Fibroblast of skin of scalp (primary cell): ENCODE measurements at places on chromosomes 4 and X.

- DNase-seq: no peak
Measured at GRCh38 chr4:659851-660250, 14.2 kb downstream of the ATP5ME start.

DNA sequence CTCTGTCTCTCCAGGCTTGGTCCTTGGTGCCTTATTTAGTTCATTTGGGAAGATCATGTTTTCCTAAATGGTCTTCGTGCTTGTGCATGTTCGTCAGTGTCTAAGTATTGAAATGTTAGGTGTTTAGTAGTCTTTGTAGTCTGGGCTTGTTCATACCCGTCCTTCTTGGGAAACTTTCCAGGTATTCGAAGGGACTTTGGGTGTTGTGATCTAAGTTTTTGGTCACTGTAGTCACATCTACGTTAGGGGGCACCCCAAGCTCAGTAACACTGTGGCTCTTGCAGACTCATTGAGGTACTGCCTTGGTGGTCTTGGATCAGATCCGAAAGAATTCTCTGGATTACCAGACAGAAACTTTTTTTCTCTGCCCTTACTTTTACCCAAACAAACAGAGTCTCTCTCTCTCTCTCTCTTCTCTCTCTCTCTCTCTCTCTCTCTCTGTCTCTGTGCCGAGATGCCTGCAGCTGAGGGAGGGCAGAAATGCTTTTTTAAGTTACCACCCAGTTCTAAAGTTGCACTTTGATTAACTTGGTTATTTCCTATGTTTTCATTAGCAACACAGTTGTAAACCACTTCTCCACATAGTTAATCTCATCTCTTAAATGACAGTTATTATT lies 67.6 kb upstream of the SLC7A3 start:
- peak; percentile 56 for DNase-seq

DNA sequence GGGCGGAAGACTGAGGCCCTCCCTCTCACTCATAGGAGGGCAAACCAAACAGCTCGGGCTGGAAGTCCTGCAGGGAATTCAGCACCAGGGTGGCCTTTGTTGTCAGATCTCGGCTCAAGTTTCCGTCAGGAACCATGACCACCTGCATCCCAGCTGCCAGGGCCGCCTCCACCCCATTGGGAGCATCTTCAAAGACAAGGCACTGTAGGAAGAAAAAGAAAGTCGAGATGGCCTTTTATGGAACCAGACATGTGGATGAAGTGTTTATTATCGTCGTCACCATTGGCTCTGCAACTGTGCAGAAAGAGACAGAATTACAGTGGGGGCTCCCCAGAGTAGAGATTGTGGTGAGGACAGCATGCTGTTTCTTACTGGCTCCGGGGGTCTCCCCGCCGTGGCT lies 97.2 kb upstream of the STS start:
- DNase-seq: no peak

GRCh38 chr4:26455571-26455970 lies 34.7 kb downstream of the CCKAR start:
- DNase-seq: no peak

- DNase-seq: no peak
Measured at GRCh38 chr4:96326846-96327245, 487.0 kb downstream of the PDHA2 start.

- DNase-seq: peak; percentile 54
Measured at GRCh38 chrX:133985164-133985966, at the start of gene GPC3. Gene GPC3, minus strand, starts transcription at chrX:133985594.

- no peak for DNase-seq
Measured at GRCh38 chr4:1208266-1208961, 36.0 kb upstream of the SPON2 start.

GRCh38 chr4:87465739-87466366 lies 43.5 kb downstream of the NUDT9 start:
- peak; percentile 48 for DNase-seq

DNA sequence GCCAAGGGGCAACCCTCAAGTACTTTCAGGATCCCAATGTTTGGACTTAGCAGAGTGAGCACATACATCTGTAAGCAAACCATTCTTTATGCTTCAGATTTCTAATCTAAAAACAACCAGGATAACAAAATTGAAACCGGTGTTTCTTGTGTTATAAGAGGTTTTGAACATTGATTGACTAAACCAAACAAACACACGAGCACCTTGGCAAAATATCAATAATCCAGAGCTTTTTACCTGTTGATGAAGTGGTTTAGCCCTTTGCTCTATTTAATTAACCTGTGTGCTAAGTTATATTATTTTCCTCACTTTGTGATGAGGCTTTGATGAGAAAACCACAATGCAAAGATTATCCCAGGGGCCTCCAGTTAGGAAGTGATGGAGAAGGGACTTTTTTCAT lies 255.3 kb upstream of the CXXC4 start:
- DNase-seq: no peak

DNA sequence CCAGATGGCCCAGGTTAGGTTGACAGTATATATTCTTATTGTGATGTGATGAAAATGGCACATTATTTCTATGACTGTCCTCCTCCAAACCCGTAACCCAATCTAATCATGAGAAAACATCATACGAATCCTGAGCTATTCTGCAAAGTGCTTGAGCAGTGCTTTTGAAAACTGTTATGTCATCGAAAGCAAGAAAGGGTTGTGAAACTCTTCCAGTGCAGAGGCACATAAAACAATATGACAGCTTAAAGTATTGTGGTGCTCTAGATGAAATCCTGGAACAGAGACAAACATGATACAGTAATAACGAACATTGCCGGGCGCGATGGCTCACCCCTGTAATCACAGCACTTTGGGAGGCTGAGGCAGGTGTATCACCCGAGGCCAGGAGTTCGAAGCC lies 1648.0 kb downstream of the STIM2 start:
- DNase-seq: no peak

GRCh38 chrX:119726900-119727555 lies 31.4 kb upstream of the SOWAHD start:
- no peak for DNase-seq

GRCh38 chr4:84362896-84363655 lies 136.0 kb downstream of the NKX6-1 start:
- DNase-seq: no peak

DNA sequence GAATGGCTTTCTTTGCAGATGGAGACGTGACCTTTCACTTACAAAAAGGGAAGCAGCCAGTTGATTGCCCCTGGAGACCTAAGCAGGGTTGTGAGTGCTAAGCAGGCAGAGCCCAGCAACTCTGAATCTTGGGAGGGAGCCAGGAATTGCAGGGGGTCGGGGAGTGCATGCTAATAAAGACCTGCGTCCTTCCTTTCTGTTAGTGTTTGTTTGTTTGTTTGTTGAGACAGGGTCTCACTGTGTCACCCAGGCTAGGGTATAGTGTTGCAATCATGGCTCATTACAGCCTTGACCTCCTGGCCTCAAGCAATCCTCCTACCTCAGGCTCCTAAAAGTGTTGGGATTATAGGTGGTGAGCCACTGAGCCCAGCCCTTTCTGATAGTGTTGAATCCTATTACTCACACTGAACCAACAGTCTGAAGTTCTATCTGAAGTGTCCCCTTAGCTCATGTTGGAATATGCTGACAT lies 137.4 kb downstream of the CEP135 start:
- peak; percentile 19 for DNase-seq

GRCh38 chr4:40086421-40086820 lies 29.8 kb downstream of the N4BP2 start:
- DNase-seq: no peak

DNA sequence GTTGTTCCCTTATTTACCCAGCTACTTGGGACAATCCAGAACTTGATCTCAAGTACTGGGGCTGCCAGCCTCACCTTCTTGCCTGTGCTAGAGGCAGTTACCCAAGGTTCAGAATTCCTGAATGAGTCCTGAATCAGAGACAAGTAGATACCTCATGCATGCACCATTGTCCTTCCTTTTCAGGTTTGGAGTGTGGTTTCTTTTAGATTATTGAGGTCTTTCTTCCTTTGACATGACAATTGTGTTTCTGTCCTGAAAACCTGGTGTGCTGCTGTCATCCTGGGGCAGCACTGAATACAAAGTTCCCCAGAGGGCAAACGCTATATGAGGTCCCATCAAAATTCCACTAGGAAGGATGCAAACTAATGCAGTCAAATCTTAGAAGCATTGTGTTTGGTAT lies 3.5 kb downstream of the CXCL2 start:
- no peak for DNase-seq

GRCh38 chr4:6268650-6269615 lies 717 bp upstream of the WFS1 start:
- DNase-seq: no peak

DNA sequence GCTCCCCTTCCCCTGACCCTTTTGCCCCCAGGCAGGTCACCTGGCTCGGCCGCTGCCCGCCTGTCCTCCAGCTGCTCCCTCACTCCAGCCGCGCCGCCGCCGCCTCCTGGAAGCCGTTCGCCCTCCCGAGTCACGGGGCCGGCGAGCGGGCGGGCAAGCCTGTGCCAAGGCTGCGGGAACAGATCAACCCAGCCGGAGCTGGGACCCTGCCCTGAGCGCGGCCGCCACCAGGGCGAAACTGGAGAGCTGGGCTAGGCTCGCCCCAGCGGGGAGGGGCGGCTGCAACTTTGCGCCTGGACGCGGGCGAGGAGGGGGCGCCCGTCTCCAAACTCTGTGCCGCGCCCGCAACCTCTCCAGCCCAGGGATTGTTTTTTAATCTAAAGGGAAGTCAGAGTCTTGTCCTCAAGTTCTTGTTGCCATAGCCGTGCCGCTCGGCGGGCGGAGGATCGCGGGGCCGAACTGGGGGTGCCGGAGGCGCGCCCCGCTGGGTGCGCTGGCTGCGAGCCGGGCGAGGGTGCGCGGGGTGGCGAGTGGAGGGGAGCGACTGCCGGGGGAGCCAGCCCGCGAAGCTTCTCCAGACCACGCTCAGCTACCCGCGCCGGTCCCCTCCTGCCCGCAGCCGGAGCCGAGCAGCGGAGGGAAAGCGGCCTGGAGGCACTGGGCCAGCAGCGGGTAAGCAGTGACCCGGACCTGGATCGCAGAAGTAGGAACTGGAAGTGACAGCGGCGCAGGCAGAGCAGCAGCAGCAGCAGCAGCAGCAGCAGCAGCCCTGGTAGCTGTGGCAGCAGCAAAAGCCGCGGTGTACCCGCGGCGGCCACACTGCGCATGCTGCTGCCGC lies 13.4 kb downstream of the ARHGEF6 start:
- peak; percentile 68 for DNase-seq

DNA sequence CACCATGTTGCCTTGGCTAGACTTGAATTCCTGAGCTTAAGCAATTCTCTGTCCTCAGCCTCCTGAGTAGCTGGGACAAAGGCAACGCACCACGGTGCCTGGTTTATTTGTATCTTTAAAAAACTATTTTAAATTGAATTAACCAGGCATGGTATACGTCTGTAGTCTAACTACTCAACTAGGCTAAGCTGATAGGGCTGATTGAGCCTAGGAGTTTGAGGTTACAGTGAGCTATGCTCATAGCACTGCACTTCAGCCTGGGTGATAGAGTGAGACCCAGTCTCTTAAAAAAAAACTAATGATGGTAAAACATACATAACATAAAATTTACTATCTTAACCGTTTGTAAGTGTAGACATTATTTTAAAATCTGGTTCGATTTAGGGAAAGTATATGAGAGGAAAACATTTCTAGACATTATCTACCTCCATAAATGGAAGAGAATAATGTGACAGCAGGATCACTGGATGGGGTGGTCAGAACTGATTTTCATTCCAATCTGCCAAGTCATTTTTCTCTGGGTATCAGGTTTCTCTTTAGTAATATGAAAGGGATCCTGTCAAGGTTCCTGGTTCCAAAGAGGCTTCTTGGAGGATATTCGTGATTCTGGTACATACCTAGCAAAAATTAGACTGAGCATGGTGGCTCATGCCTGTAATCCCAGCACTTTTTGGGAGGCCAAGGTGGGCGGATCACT lies 8.7 kb upstream of the ITGB1BP2 start:
- peak; percentile 79 for DNase-seq

DNA sequence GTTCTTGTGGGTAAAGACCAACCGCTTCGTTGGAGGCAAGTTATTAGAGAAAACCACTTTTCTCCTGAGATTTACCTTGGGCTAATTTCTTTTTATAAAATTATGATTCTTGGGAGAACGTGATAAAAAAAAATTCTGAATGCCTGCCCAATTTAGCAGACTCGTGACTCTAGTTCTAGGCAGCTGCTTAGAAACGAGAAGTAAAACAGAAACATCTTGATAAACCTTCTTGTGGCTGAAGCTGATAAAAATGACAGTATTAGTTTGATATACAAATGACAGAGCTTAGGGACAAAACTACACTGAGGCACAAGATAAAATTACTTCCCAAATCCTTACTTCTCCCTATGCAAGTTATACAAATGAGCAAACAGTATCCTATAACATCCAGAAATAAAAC lies 458.9 kb upstream of the TEX13C start:
- no peak for DNase-seq

- DNase-seq: no peak
Measured at GRCh38 chr4:157550028-157550427, 329.5 kb downstream of the GRIA2 start.

DNA sequence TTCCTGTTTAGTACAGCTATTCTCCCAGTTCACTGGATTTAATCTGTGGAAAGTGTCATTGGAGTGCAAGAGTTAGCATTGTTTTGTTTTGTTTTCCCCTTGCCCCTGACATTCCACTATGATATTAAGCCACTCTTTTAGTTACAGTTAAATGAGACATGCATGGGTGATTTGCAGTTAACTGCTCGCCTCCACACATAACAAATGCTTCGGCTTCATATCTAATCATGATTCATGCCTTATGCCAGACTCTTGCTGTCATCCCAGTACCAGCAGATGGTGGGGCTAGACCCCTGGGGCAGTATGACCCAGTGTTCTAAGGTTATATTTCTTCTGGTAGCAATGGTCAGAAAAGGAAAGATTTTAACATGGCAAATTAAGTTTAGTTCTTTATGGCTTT lies 80.1 kb downstream of the RAP1GDS1 start:
- peak; percentile 49 for DNase-seq

- no peak for DNase-seq
Measured at GRCh38 chr4:55608591-55608990, 16.5 kb upstream of the PDCL2 start.

DNA sequence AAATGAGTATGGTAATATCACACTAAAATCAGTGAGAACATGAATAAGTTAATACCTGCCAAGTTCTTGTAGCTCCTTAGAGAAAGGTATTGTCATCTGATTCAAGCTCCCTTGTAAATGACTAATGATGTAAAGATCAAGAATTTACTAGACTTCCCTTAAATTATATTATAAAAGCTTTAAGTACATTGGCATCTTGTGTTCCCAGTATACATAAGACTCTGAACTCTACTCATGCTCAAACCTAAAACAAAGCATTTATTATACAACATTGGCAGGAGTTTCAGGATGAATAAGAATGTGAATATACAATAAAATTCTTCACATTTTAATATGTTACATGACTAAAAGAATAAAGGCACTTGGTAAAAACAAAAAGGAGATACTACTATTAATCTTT lies 126.8 kb upstream of the UNC5C start:
- DNase-seq: no peak

- peak; percentile 48 for DNase-seq
Measured at GRCh38 chr4:48546336-48546735, 56.3 kb downstream of the ZAR1 start.

GRCh38 chr4:184147858-184148737 lies 69.6 kb downstream of the ENPP6 start:
- DNase-seq: peak; percentile 43
